ENCODE measurements at places on chromosomes 16 and 17.

GRCh38 chr17:66667491-66668030 lies 167.4 kb upstream of the CACNG5 start:
- DNase-seq: peak; percentile 82

GRCh38 chr16:4376126-4376892 lies 4.7 kb downstream of the VASN start:
- no peak for DNase-seq

DNA sequence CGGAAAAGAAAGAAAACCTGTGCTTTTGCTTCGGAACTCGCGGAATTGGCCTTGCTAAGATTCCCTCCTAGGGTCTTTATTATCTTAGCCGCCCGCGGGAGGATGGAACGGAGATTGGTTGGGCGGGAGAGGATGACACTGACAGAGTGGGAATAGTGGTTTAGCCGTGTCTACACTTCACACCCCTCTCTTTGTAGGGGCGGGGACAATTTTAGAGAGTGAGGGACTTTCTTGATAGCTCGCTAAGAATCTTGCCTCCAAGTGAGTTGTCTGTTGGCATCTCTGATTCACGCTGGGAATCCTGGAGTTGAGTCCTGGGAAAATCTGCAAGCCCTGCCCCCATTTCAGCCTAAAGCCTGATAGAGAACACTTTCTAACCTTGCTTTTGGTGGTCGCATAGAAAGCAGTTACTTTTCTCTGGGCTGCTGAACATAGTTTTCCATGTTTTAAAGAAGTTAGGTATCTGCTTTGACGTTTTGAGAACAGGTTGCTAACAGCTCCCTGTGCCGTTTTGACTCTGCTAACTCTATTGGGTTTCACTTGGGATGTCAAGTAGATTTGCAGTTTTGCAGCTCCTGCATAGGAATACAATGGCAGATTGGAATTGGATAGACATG lies 697 bp downstream of the NOL11 start:
- DNase-seq: peak; percentile 1

DNA sequence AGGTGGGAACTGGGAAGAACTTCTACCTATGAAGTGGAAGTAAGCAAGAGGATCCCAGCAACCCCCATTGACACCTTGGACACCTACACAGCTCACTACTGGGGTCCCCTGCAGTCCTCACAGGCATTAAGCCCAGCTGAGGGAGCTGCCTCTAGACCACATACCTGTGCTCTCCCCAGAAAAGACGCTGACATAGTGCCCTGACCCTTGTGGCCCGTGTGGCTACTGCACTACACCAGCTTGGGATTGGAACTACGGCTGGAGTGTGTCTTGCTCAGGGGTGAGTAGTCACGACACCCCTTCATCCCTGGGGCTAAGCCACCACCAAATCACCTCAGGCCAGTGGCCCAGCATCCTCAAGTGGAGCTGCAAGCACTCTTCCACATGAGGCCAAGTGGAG lies 54.2 kb upstream of the NSRP1 start:
- no peak for DNase-seq

DNA sequence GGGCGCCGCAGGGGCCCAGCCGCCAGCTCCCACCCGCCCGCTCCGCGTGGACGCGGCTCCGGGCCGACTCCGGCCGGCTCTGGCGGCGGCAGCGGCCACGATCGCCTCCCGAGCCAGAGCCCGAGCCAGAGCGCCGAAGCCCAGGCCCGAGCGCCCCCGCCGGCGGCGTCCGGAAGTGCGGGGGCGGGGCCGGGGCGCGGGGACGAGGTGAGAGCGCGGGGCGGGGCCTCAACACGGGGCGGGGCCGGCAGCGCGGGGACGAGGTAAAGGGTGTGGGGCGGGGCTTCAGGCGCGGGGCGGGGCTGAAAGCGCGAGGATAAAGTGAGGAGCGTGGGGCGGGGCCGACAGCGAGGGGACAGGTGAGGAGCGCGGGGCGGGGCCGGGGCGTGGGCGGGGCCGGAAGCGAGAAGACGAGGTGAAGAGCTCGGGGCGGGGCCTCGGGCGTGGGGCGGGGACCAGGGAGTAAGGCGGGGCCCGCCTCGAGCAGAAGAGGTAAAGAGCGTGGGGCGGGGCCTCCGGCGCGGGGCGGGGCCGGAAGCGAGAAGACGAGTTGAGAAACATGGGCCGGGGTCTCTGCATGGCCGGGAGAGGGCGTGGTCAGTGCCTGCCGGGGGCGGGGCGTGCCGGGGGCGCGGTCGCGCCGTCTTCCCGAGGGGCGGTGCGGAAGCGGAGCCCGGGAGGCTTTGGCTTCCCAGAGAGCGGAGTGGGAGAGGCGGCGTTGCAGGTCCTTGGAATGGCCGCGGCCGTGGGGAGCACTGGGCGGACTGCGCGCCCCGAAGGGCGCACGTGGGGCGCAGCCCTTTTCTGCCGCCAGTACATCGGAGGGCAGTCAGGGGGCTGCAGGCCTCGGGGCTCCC lies at the start of gene AXIN1:
AXIN1 (minus strand) TSS at position 177 of the 857 bp plus-strand sequence. CDS start 5,698 bp downstream, outside the sequence.
- peak; percentile 100 for DNase-seq

DNA sequence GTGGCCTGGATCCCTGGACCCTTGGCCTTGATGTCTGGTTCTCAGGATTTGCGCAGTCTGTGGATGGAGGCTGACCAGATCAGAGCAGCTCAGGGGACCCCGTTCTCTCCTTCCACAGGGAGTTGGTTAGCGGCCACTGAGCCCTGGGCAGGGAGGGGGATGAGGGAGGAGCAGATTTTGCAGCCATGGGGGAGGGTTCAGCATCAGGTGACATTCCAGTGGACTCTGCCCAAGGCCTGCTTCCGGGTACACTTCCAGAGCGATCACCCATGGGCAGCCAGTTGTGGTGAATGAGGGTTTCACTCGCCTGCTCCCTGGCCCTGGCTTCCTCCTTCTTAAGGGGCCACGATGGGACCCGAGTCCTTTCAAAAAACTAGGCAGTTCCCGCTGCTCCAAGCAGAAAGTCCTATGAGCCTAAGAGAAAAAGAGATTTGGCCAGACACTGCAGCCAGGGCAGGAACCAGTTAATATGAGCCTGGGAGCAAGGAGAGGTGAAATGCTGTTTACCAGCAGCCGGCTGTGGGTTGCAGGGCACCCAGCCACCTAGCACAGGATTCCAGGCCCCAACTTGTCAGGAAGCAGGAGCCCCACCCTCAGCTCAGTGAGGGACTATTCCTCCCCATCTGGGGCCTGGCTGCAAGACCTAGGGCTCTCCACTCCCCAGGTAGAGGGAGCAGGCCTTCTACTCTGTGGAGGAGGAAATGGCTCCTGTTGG lies 4.7 kb upstream of the GPRC5C start:
- no peak for DNase-seq

DNA sequence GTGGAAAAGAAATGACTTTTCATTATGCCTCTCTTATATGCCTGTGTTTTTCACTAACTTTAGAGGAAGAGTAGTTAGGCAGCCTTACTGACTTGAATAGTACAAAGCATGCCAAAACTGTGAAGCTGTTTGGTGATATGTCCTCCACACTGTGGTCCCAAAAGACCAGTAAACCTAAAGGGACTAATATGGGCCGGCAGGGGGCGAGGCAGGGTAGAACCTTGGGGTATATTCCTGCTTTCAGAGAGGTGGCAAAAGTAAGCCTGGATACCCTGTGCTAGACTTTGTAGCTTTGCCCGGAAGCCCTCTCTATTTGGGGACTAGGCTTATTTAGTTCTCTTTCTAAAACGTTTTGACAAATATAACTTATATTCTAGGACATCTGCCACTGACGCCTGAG lies 36.5 kb upstream of the VWA3A start:
- no peak for DNase-seq

- no peak for DNase-seq
Measured at GRCh38 chr17:31472137-31472536, 80.7 kb downstream of the RAB11FIP4 start.

GRCh38 chr16:6110346-6110745 lies 1012.8 kb upstream of the EEF2KMT start:
- no peak for DNase-seq

DNA sequence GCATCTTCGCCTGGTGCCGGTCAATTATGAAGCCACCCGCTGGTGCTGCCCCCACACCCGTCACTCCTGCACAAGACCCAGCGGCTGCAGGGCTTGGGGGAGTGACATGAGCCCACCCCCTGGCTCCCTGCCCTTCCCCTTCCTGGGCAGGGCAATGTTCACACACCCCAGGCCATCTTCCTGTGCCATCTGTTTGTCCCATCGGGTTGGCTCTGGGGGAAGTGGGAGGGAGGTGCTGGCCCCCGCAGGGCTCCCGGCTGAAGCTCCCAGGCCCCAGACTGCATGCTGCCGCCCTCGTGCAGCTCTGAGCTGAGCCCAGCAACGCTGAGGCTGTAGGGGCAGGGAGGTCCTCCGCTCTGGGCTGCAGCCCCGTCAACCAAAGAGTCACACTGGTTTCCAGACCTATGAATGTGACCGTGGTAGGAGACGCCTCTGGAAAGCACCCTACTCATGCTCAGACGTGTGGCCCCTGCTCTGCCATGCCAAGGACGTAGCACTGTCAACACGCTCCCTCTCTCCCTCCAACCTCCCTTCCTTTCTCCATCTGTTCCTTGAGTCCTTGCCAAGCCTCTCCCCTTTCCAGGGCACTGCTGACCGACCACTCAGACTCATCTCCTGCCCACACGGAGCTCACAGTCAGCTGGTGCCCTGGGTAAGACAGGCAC lies 140.4 kb downstream of the ENGASE start:
- no peak for DNase-seq

DNA sequence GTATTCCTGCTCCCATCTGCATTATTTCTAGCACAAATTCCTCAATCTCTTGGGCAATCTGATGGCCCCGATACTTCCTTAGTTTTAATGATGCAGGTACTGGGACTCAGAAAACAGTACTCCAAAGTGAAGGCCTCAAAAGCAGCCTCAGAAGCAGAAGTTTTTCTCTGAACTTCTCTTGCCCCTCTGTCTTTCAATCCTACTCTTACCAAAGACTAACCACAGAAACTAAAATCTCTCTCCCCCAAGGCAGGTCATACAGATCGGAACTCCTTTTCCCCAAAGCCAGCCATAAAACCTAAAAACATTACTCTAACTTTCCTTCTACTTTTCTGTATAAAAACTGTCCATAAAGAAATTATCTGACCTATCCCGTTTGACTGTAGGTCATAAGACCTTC lies 103.5 kb downstream of the HS3ST3A1 start:
- no peak for DNase-seq

DNA sequence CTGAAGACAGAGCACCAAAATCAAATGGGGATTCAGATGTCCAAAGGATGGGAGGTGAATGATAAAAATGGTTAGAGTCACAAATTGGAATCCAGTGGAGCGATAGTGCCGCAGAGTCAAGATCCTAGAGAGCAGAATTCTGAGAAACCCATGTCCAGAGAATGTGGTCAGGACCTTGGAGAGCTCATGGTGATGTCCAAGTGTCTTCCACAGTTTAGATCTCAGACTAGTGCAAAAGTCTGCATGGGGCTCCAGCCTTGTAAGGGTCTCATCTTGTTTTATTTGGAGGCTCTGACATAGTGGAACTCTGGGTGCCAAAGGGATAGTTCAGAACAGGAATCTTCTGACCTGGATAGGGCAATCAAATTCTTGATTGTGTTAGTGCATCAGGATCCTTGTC lies 245.9 kb upstream of the HSBP1 start:
- DNase-seq: no peak

DNA sequence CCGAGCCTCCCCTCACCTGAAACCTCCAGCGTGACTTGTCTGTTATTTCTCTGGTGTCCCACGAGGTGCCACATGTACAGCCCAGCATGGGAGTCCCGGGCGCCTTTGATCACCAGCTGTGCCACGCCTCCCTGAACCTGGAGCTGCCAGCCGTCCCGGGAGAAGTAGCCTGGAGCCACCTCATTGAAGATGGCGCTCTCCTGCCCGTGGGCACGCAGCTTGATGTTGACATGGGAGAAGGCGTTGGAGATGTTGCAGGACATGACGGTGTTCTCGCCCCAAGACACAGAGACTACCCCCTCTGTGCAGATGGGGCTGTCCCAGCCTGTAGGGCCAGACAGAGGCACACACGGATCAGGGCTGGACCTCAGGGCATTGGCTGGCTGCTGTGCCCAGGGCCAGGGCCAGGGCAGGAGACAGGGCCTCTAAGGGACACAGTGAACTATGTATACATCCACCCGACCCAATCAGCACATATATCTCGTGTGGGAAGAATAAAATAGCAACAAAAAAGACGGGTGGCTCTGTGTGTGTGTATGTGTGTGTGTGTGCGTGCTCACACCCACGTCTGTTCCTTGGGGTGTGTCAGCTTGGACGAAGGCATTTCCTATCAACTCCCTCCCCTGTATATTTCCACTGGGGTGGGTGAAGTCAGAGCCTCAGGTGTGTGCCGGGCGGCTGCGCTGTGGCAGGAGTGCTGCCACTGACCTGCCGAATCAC lies 7.3 kb upstream of the CD7 start:
- no peak for DNase-seq

DNA sequence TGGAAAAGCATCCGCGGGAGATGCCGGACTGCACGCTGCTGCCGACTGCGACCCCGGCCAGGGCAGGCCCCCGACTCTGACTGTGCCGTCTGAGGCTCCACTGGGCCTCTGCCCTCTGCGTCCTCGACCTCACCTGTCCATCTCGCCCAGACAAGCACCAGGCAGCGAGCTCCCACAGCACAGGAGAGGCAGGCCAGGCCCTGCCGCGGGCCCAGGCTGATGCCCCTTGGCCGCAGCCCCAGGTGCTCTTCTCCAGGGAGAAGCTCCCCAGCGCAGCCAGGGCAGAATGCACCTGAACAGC lies 98.1 kb upstream of the DNAH17 start:
- no peak for DNase-seq

- peak; percentile 66 for DNase-seq
Measured at GRCh38 chr16:3027983-3028715, 4.3 kb downstream of the THOC6 start.

GRCh38 chr16:72840631-72841381 lies 207.1 kb downstream of the ZFHX3 start:
- DNase-seq: no peak

DNA sequence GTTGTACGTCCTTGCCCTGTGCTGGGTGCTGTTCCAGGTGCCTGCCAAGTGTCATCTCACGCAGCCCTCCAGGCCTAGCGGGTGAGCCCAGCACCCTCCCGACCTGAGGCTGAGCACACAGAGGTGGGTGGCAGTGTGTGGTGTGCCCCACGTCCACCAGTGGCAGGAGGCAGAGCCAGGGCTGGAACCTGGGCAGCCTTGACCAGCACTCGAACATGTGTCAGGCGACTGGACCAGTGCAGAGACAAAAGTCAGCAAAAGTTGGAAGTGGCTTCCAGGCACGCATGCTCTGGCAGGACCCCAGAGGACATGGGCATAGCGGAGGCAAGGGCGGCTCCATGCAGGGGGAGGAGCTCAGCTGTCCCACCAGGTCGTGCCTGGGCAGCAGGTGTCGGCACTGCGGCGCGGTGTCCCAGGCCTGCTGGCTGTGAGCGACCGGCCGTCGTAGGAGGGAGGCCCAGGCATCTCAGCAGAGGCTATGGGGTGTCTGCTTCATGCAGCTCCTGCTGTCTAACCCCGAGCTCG lies 35.8 kb downstream of the COX4I1 start:
- no peak for DNase-seq

Measured in stimulated activated CD8-positive, alpha-beta memory T cell treated with anti-CD3 and anti-CD28 coated beads, Interleukin-15, amount 100 ng/mL, for 4 hours (primary cell).